ENCODE measurements at places on chromosomes 6 and 20. TPM values are rescaled to one million over a fixed set of nuclear protein-coding genes. Genes with fewer than 3 reads are reported as not detected.

The PPT2 gene
- 33.8 TPM for polyA plus RNA-seq

- DNase-seq, result no peak
These were observed 21.9 kb upstream of the TAF8 start for GRCh38 chr6:42028234-42029061.

The AFG1L gene
- polyA plus RNA-seq, result 7.7 TPM

The GMNN gene
- polyA plus RNA-seq, result 61.1 TPM

DNA sequence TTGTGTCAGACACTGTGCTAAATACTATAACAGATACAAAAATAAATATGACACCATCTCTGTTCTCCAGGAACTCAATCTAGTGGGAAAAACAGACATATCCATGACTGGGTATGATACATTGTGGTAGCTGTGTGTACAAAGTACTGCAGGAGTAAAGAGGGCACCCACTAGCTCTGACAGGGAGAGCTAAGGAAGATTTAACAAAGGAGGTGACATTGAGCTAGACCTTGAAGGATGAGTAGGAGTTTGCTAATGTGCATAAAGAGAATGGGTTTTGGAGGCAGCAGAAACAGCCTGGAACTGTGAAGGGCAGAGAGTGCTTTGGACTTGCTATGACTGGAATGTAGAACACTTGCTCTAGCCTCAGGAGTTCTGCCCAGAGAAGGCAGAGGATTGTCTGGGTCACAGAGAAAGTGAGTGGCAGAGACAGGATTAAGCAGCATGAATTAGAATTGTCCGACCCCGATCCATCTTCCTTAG lies 14.4 kb downstream of the MMP24 start:
- no peak for DNase-seq

DNA sequence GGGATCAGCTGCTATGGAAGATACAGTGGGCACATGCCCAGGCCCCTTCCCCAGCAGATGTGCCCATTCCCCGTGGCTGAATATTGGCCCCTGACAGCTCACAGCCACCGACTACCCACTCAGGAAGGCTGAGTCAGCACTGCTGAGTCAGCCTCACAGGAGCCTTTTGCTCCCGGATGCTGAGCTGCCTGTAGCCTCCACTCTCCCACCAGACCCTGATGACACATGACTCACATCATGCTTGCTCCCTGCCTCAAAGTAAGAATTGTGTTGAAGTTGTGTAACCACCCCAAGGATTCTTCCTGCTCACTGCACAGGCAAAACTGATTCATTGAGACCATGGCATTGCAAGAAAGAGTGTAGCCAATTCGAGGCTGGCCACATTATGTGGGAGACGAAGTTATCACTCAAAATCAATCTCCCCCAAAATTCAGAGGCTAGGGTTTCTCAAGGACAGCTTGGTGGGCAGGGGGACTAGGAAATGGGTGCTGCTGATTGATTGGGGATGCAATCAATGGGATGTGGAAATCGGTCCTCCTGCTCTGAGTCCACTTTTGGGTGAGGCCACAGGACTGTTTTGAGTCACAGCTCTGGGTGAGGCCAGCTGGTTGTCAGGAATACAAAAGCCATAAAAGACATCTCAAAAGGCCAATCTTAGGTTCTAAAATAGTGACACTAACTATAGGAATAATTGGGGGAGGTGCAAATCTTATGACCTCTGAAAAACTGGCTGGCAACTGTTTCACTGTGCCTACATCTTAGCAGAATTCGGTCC lies 556.6 kb upstream of the CDH4 start:
- DNase-seq, result no peak

DNA sequence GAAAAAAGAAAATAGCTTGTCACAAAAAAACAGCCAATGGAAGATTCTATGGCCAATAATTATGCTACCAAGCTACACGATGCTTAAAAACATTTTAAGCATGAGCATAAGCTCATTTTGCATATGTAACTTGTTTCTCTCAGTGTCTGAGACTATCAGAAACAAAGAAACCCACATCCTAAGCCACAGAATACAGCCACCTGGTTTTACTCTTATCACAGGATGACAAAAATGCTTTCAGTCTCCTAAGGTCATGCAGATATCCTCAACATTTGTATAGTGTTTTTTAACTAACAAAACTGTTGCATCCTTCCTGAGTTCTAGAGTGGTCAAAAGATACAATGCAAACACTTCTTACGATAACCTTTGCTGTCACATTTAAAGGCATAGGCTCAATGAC lies 172.1 kb upstream of the RUNX2 start:
- no peak for DNase-seq

The CGAS gene
- 3.2 TPM for polyA plus RNA-seq

GRCh38 chr6:25053875-25054371 lies 118.2 kb upstream of the RIPOR2 start:
- no peak for DNase-seq

Measured in right renal pelvis (tissue), 4 donors.